Fibroblast of lung (primary cell): ENCODE measurements at places on chromosomes 1 and 21. TPM values are rescaled to one million over a fixed set of nuclear protein-coding genes. Genes with fewer than 3 reads are reported as not detected.

GRCh38 chr1:221783936-221784335 lies 42.0 kb upstream of the DUSP10 start:
- no peak for DNase-seq

- peak; percentile 15 for DNase-seq
Measured at GRCh38 chr1:227887697-227888403, 59.9 kb downstream of the WNT9A start.

- peak; percentile 97 for DNase-seq
Measured at GRCh38 chr21:17848228-17848627, 29.1 kb upstream of the C21orf91 start.

DNA sequence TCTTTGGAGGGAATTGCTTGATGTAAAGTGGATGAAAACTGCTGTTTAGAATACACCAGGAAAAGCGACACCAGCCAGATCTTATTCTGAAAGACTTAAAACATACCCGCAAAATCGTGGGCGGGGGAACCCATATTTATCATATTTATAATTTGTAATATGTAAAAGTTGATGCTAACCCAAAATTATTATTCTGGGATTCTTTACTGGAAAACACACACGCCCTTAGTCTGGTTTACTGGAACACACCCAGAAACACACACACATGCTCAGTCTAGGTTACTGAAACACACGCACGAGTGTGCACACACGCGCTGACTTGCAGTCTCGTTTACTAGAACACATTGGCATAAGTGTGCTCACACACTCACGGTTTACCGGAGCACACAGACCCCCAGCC lies 32.5 kb downstream of the ATP5PO start:
- DNase-seq: no peak

DNA sequence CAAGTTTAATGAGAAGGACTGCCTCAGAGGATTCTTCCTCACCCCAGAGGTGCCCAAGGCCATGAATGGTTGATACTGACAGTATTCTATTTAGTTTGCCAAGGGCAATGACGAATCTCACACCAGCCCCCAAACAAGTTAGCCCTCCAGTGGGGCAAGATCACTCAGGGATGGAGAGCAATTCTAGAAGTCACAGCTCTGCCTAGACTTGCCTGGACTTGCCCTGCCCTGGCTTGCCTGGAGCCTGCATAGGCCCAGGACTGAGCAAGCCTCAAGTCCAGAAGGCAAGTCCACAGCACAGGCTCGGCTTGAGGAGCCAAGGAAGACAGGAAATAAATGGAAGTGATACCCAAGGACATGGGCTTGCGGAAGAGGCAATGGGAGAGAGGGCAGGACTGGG lies 39.5 kb upstream of the RGS16 start:
- no peak for DNase-seq

GRCh38 chr1:234893359-234893724 lies 235.3 kb downstream of the TOMM20 start:
- DNase-seq: no peak

- DNase-seq: no peak
Measured at GRCh38 chr1:113545210-113545609, 154.9 kb downstream of the MAGI3 start.

DNA sequence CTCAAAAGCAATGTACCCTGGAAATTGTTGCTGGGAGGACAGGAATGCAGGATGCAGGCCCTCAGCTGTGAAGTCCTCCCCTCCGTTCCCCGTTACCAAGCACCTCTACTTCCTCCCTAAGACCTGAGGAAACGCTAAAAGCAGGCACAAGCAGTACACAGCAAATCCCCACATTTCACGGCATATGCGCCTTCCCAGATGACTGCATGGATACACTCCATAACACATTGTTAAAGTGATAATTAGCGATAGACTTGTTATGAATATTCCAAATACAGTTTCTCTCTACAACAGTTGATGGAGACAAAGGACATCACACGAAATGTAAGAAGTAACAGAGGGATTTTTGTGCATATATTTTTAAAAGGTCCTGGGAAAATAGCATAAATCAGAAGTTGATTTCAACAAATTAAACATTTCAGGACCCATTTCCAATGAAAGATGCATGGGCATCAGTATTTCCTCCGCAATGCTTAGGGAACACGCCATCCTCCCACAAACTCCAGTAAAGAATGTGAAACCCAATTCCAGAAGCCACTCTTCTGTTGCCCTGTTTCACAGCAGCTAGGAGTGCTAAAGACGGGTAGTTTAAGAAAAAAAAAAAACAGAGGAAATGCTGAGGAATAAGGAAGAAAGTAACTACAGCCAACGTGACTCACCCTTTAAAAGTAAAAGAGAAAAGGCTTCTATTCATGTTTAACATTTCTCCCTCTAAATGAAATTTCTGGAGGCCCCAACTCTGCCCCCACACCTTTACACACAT lies 75.5 kb downstream of the HIVEP3 start:
- DNase-seq: peak; percentile 88

- DNase-seq: no peak
Measured at GRCh38 chr1:59302297-59302696, 5.4 kb downstream of the FGGY start.

DNA sequence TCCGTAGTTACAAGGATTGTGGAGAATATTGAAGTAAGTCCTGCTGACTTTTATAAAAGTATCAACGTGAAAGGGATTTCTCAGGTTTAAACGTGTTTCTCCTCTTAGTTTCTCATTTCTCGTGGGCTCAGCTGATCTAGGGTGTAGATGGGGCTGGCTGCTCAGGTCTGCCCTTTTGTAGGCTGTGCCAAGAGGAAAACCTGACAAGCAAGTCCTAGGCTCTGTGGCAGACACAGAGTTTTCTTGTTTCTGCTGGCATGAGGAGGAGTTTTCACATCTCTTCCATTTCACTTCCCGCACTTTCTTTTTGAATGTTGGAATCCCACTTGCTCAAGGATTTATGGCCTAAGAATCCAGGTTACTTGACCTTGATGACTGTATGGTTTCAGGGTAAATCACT lies 14.8 kb downstream of the VPS13D start:
- no peak for DNase-seq

DNA sequence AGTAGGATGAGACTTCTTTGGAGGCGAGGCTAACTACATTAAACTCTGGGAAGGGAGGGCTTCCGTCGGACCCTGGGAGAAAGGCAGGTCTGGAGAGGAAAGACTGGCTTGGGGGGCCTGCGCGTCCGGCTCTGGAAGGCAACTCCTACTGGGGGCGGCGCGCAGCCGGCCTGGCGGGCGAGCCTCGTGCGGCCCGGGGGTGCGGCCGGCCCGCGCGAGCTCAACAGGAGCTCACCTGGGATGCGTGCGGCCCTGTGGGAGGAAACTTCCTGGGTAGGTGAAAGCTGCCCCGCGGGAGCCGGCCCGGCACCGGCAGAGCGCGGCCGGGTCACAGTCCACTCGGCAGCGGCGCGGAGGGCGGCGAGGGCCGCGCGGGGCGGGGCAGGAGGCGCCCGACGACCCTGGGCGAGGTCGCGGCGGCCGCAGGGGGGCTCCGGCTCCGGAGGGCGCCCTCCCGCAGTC lies 449 bp downstream of the EPS15 start:
- peak; percentile 12 for DNase-seq

DNA sequence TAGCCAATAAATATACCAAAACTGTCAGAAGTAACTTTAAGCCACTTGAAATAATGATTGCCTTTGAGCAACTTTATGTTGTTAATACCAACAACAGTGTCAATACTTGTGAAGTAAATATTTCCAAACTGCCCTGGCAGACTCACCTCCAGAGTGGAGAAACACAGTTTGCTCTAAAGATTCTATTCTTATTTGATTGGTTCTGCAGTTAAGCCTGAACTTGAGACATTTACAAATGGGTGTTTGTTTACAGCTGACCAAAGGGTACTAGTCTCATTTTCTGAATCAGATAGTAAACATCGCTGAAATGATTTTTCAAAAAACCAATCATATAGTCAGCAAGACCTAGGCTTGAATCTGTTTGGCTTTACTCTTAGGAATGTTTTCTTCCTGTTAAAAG lies 1.3 kb upstream of the MYOC start:
- no peak for DNase-seq

DNA sequence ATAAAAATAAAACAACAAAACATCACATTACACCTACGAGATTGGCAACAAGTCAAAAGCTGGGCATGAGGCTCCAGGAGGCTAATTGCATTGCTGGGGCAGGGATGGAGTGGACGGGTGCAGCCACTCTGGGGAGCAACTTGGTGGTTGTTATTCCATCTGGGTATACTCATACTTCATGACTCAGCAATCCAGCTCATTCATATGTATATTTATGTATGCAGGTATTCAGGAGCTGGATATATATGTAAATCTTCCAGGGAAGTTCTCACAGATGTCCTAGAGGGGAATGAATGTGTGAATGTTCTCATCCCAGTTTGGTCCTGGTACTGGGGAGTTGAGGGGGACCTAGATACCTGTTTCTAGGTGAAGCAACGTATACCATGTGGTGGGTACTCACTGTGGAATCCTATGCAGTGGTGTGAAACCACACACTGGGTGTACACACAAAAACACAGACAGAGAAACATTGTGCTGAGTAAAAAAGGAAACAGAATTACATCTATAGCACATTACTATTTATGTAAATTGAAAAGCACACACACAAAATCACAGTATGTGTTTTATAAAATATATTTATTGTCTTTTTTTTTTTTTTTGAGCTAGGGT lies 79.7 kb upstream of the RAB4A start:
- DNase-seq: peak; percentile 25

- no peak for DNase-seq
Measured at GRCh38 chr1:99171184-99171813, 93.0 kb upstream of the PLPPR4 start.

DNA sequence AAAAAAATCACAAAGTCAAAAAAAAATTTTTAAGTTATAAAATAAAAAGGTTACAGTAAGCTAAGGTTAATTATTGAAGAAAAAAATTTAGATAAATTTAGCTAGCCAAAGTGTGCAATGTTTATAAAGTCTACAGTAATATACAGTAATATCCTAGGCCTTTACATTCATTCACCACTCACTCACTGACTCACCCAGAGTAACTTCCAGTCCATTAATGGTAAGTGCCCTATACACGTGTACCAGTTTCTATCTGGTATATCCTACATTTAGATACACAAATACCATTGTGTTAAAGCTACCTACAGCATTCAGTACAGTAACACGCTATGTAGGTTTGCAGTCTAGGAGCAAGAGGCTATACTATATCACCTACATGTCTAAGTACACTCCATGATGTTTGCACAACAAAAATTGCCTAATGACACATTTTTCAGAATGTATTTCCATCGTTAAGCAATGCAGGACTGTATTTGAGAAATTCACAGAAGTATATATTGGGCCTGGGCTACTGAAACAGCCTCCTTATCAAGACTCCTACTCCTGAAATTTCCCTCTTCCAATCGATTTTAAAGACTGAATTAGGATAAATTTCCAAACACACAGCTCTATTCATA lies 155.1 kb downstream of the COP1 start:
- DNase-seq: no peak

- peak; percentile 75 for DNase-seq
Measured at GRCh38 chr1:94068999-94069918, 51.7 kb downstream of the ABCA4 start.

GRCh38 chr1:59107916-59108315 lies 189.0 kb upstream of the FGGY start:
- DNase-seq: no peak

GRCh38 chr1:180842052-180842451 lies 70.6 kb upstream of the KIAA1614 start:
- peak; percentile 74 for DNase-seq

DNA sequence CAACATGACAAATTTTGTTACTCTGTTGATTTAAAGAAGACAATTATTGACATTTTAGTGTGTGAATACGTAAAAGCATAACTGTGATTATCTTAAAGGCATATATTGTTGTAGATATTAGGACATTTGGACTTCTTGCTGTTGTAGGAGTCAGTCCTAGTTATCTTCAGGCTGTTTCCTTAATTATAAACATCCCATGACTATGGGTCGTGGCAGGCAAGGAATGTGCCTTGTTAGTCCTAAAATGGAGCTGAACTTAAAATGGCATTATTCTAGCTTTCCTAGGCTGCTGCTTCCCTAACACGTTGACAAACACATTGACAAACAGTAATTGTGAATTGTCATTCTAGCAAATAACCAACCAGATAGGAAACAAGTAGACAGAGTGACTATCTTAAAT lies 4.4 kb upstream of the MPZL1 start:
- DNase-seq: no peak

Gene CLEC20A
- not detected in 2 replicates for total RNA-seq

Gene S100A7
- total RNA-seq: not detected in 2 replicates

Gene TAGLN2
- 220 and 300 TPM in 2 replicates for total RNA-seq

Gene S100B
- total RNA-seq: not detected in 2 replicates

Gene DYNLT5
- total RNA-seq: under 0.01 and 0.50 TPM in 2 replicates

Gene TAS1R1
- under 0.01 and 0.17 TPM in 2 replicates for total RNA-seq

Gene TMCO1
- 66.8 and 70.2 TPM in 2 replicates for total RNA-seq

Gene NEXN
- 16.2 and 24.4 TPM in 2 replicates for total RNA-seq
